ENCODE measurements at places on chromosomes 1 and 21. TPM values are rescaled to one million over a fixed set of nuclear protein-coding genes. Genes with fewer than 3 reads are reported as not detected.

DNA sequence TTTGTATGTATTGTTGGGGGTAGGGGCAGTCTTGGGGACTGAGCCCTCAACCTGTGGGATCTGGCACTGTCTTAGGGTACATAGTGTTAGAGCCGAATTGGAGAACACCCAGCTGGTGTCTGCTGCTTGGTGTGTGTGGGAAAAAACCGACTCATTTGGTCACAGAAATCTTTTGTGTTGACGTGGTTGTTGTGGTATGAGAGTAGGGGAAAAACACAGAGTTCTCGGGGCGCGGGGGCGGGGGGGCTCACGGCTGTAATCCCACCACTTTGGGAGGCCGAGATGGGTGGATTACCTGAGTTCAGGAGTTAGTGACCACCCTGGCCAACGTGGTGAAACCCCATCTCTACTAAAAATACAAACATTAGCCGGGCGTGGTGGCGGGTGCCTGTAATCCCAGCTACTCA lies 15.3 kb upstream of the SRSF10 start:
- DNase-seq, result no peak

The PYCR2 gene
- 26.9 TPM for total RNA-seq

- no peak for DNase-seq
These were observed 7.5 kb upstream of the USH2A start for GRCh38 chr1:216430744-216431143.

GRCh38 chr1:7322283-7322785 lies 448.8 kb upstream of the VAMP3 start:
- no peak for DNase-seq

The SEMA6C gene
- 6.4 TPM for total RNA-seq

The TGFB2 gene
- 0.20 TPM for total RNA-seq

DNA sequence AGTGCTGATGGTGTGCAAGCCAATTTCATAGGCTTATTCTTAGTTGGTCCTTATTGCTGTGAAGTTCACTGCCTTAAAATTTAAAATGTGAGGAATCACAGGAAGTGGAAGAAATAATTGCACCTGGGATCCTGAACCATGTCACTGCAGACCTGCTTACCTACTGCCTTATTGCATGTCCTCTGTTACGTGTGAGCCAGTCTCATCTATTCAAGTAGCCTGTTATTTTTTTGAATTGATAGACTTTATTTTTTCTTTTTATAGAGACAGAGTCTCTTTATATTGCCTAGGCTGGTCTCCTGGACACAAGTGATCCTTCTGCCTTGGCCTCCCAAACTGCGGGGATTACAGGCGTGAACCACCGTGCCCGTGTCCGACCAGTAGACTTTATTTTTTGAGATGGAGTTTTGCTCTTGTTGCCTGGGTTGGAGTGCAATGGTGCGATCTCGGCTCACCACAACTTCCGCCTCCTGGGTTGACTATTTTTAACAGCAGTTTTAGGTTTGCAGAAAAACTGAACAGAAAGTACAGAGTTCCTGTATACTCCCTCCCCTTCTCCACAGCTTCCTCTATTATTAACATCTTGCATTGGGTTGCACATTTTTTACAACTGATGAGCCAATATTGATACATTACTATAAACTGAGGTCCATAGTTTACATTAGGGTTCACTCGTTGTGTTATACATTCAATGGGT lies 14.0 kb upstream of the DISC1 start:
- DNase-seq, result no peak

The SLC9C2 gene
- not detected for total RNA-seq

The ASTN1 gene
- 0.18 TPM for total RNA-seq

GRCh38 chr1:235631816-235632215 lies 17.8 kb downstream of the GNG4 start:
- DNase-seq, result no peak

- DNase-seq, result peak; percentile 50
These were observed 716.9 kb downstream of the ADGRL2 start for GRCh38 chr1:82517586-82517985.

GRCh38 chr21:46559291-46559983 lies 45.4 kb downstream of the S100B start:
- DNase-seq, result peak; percentile 38

GRCh38 chr1:248838357-248839167 lies 538 bp downstream of the ZNF672 start:
- DNase-seq, result peak; percentile 93

GRCh38 chr1:166827426-166827825 lies 11.8 kb upstream of the POGK start:
- no peak for DNase-seq
